Central memory CD4-positive, alpha-beta T cell (primary cell): ENCODE measurements at places on chromosomes 6 and 20.

DNA sequence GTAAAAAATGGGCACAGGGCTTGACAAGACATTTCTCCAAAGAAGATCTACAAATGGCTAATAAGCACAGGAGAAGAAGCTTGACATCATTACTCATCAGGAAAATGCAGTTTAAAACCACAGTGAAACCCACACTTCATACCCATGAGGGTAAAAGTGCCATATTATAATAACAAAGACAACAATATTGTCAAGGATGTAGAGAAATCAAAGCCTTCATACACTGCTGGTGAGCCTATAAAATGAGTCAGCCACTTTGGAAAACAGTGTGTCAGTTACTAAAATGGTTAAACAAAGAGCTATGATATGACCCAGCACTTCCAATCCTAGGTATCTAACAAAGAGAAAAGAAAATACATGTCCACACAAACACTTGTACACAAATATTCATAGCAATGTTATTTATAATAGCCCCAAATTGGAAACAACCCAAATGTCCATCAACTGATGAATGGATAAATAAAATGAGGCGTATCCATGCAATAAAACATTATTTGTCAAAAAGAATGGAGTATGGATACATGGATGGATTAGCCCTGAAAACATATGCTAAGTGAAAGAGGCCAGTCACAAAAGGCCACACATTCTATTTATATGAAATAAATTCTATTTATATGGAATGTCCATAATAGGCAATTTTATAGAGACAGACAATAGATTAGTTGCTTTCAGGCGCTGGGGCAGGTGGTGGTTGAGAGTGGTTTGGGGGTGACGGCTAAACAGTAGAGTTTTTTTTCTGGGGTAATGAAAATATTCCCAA is 11.5 kb upstream of the IL20RA start:
- no peak for DNase-seq

DNA sequence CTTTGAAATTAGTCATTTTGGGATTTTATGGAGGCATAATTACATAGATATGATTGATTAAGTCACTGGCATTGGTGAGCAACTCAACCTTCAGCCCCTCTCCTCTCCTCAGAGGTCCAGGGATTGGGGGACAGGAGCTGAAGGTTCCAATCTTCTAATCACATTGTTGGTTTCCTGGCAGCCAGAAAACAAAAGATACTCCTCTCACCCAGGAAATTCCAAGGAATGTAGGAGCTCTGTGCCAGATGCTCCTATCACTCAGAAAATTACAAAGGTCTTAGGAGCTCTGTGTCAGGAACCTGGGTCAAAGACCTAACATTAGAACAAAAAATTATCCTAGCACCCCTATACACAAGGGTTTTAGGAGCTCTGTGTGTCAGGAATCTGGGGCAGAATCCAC is 679.7 kb upstream of the ID4 start:
- DNase-seq, result no peak

DNA sequence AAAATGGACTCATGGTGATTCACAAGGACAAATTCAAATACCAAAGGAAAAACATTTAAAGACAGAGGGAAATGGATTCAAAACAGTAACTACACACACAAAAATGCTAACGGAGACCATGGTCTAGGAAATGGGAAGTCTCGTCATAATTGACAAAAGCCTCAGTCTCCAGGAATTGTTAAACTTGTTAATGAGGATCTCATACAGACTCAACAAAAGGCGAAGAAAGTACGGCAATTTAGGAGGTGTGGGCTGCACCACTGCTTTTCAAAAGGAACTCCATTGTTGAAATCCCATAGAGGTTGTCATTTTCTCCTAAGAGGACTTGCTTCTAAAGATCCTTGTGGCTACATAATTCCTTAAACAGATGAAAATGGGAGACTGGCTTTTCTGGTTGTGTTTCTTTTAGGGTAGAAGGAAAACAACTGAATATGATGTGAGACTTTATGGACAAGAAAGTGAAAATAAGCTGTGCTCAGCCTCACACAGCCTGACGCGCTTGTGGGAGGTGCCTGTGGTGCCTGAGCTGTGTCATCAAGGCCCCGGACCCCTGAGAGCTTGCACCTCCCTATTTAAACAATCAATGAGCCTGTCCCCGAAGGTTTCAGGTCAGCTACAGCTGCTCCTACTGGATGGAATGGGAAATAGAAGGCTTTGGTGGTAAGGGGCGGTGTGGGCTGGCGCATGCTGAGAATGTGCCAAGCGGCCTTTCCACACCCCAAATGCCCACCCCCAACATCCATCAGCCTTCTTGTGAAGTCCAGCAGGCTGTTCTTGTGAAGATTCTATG is 2.5 kb upstream of the CLDN20 start:
- DNase-seq, result no peak

- no peak for DNase-seq
Observed at GRCh38 chr20:56689318-56689717, 60.2 kb downstream of the TFAP2C start.

- DNase-seq, result peak; percentile 50
Observed at GRCh38 chr6:35496841-35497570, at the start of gene TEAD3. TEAD3 (minus strand) TSS chr6:35497079.

DNA sequence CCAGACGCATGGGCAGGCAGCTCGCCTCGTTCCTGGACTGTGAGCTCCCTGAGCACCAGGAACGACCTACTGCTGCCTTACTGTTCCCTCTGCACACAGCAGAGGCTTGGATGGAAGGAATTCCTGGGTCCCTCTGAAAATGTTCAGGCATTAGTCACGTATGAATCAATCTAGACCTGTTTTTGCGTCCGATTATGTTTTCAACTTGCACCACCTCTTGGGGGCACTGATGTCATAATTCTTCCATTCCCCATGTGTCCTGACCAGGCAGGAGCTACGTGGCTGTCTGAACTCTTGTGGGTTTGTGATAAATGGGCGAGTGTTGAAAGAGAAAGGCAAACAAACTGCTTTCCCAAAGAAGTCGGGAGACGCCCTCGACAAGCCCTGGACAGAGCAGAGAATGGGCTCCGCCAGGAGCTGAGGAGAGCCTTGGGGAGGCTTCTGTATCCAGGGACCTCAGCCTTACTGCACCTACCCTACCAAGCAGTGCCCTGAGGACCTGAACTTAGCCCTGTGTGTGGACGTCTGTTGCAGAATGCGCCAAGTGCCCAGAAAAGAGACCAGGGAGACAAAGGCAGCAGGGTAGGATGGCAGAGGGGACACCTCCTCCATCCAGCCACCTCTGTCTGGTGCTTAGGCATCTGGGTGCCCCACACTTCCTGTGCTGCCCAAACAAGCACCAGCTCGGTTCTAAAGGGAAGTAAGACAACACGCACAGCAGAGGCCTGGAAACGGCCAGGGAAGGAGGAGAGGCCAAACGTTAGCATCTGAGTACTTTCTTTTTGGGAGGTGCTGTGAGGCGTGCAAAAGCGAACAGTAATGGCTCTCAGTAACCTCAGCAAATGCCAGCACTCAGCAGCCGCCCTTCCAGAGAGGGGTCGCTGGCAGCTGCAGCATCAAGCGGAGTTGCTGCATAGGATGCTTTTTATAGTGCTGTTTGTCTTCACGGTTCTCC is 124.2 kb downstream of the LY86 start:
- no peak for DNase-seq

- no peak for DNase-seq
Observed at GRCh38 chr6:129886401-129887155, 25.5 kb upstream of the TMEM244 start.

DNA sequence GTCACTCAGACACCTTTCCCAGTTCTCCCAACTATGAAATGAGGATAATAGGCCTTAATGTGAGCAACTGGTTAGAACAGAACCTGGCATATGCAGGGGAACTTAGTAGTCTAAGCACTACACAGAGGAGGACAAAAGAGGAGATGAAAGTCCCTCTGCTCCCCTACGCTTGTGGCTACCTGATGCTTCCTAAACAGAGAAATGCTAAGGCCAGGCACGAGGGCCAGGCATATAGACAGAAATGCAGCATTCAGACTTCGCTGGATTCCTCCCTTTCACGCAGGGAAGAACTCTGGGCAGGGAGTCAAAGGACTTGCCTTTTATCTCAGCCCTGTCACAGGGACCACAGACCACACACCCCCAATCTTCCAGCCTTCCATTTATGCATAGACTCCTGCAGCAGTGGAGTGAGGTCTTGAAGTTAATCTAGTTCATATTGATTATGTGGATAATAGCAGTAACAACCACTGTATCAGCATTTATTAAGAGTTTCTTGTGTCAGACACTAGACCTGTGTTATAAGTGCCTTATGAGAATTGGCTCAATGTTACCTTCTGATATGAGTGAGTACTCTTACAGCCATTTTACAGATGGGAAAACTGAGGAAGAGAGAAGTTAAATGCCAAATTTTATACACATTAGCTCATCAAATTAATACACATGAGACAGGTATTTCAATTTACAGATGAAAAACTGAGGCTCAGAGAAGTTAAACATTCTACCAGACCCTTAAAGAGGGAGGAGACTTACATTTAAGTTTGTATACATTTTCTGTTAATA is 27.0 kb upstream of the TRAF3IP2 start:
- DNase-seq, result no peak

- DNase-seq, result no peak
Observed at GRCh38 chr20:18314786-18315406, 26.6 kb downstream of the ZNF133 start.

GRCh38 chr6:121951918-121952379 is 447.5 kb upstream of the HSF2 start:
- no peak for DNase-seq

GRCh38 chr6:20473518-20473917 is 60.7 kb upstream of the CDKAL1 start:
- no peak for DNase-seq

GRCh38 chr20:57667388-57667787 is 42.4 kb downstream of the PMEPA1 start:
- DNase-seq, result no peak

DNA sequence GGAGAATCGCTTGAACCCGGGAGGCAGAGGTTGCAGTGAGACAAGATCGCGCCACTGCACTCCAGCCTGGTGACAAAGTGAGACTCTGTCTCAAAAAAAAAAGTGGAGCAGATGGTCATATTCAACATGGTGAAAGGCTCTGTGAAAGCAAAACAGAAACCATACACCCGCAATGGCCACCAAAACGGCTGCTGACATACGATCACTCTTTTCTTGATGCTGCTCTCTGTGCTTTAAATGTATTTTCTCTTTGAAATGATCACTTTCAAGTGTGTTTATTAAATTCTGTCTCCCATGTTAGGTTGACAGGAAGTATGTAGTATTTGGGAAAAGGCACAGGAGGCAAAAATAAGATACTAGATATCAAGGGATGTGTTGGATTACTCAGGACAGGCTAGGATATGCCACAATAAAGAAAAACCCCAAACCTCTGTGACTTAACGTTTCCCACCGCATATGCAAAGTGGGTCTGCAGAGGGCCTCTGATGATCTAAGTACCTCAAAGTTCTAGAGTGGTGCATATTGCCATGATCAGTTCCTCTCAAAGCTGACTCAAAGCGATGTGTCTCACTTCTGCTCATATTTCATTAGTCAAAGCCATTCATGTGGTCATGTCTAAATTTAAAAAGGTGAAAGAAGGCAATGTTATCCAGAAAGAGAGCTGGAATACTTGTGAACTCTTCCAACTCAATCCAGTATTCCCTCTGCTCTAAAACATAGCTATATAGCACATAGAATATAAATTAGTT is 155.1 kb upstream of the SOX4 start:
- no peak for DNase-seq

- DNase-seq, result no peak
Observed at GRCh38 chr6:18477301-18477941, 90.3 kb downstream of the RNF144B start.

DNA sequence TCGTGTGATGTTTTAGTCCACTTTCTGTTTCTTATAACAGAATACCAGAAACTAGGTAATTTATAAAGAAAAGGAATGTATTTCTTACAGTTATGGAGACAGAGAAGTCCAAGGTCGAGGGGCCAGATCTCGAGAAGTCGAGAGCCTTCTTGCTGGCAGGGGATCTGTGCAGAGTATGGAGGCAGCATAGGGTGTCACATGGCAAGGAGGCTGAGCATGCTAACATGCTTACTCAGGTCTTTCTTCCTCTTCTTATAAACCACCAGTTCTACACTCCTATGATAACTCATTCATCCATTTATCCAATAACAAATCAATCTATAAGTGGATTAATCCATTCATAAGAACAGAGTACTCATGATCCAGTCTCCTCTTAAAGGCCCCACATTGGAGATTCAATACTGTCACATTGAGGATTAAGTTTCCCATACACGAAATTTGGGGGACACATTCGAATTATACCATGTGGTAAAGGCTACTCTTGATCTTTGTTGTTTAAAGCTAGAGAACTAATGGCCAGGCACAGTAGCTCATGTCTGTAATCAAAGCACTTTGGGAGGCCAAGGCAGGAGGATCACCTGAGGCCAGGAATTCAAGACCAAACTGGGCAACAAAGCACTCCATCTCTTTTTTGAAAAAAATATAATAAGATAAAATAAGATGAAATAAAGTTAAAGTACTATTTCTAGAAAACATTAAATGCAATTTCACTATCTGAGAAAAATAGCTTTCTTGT is 2.1 kb downstream of the GOPC start:
- DNase-seq, result no peak

DNA sequence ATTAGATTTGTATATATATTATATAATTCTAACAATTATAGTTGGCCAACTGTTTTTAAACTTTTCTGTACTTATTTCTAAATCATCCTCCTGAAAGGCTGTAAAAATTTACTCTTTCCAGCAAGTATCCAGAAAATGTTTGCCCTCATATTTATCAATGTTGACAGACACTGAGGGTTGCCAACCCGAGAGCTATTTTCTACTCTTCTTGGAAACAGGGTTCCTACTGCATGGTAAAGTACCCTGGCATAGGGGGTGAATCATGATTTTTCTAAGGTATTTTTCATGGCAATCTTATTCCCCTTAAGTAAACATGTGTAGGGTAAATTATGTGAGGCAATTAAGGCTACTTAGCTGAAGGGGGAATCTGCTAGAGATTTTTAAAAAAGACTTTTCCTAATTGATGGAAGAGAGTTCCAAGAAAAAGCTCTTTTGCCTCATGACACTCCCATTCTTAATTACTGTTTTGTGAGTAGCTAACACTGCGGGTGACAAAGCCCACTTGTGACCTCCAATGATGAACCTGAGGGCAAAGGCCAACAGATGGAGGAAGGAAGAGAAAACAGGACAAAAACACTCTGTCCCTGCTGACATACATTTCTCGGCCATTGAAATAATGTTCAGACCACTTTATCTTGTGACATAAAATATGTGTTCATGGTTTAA is 37.9 kb downstream of the GPX5 start:
- DNase-seq, result no peak

- DNase-seq, result no peak
Observed at GRCh38 chr6:110002676-110003075, 24.6 kb downstream of the GPR6 start.

DNA sequence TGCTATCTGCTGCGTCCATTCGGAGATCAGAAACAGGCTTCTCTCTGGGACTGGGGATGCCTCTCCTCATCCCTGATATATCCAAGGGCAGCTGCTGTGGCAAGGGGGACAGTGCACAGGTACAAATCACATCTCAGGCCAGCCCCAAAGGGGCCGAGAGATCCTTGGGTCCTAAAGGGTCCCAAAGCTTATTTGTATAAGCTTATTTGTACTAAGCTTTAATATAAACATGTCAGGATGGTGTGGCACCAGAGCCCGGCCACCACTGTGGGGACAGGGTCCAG is 45.3 kb downstream of the FGD2 start:
- DNase-seq, result no peak

- DNase-seq, result peak; percentile 3
Observed at GRCh38 chr6:145814035-145814500, 527 bp downstream of the FBXO30 start.
